ENCODE measurements at places on chromosomes 13 and 19.

GRCh38 chr13:58712191-58712590 is 1080.6 kb downstream of the PCDH17 start:
- H3K36me3 ChIP-seq = no peaks in the 10 kb centered on the region
- H3K4me3 ChIP-seq = no peak overlapping the region
- DNase-seq = no peak
- no peaks in the 10 kb centered on the region for H3K27me3 ChIP-seq
- H3K4me1 ChIP-seq = no peaks in the 10 kb centered on the region

GRCh38 chr19:18100710-18101109 is 3.1 kb downstream of the MAST3 start:
- H3K36me3 ChIP-seq = no peaks in the 10 kb centered on the region
- H3K4me1 ChIP-seq = peaks cover 35% of the 10 kb centered on the region
- H3K4me3 ChIP-seq = no peak overlapping the region
- H3K27ac ChIP-seq = no peak overlapping the region

DNA sequence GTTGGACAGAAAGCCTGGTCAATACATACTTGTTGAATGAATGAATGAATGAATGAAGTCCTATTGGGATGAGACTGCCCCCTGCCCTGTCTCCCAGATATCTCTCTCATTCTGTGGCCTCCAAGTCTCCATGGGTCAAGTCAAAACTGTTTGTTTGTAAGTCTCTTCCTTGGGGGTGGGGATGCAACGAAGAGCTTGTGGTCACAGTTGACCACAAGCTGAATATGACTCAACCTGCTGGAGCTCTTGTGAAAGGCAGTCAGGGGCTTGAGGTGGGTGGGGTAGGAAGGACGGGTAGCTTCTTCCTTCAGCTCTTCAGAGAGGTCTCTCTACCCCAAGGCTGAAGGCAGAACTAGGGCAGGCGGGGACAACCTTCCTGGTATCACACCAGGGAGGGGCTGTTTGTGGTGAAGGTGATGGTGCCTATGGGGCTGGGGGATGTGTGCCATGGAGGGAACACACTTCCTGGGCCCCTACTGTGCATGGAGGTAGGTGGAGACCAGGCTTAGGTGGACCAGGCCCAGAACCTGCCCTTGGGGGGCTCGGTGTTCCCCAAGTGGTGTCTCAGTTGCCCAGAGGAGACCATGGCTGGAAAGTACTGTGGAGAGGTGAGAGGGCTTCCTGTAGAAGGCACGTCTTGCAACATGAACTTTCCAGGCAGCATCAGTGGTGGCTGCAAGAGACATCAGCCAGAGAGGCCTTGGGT is 8.0 kb downstream of the MYO1F start:
- DNase-seq = no peak
- H3K4me3 ChIP-seq = no peak overlapping the region
- no peaks in the 10 kb centered on the region for H3K36me3 ChIP-seq
- H3K27me3 ChIP-seq = no peaks in the 10 kb centered on the region
- H3K27ac ChIP-seq = peak overlapping the region; percentile 67
- peaks cover 3% of the 10 kb centered on the region for H3K4me1 ChIP-seq

GRCh38 chr13:49456156-49456555 is 12.1 kb downstream of the SETDB2 start:
- DNase-seq = no peak
- peaks cover 2% of the 10 kb centered on the region for H3K36me3 ChIP-seq
- H3K4me3 ChIP-seq = no peak overlapping the region
- no peak overlapping the region for H3K27ac ChIP-seq

DNA sequence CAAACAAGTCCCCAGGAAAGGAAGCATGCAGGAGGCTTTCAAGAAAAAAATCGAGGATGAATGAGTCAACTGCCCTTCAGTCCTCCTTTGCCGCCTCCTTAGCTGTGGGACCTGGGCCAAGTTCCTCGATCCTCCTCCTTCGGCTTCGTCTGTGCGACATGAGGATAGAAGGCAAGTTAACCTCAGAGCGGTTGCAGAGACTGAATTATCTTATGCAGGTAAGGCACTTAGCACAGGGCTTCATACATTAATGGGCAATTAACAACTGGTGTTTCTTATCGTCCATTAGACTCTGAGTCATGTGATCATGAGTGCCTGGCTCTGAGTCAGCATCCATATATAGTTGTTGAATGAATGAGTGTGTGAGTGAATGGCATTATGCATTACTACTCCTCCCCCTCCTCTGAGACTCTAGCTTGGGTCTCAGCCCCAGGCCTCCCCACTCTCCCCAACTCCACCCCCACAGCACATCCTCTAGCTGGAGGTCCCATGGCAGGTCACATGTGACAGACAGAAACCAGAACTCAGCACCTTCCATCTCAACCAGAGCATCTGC is 1.6 kb upstream of the TTC9B start:
- H3K36me3 ChIP-seq = no peaks in the 10 kb centered on the region
- DNase-seq = no peak
- peaks cover 8% of the 10 kb centered on the region for H3K27me3 ChIP-seq
- H3K4me1 ChIP-seq = peaks cover 7% of the 10 kb centered on the region

DNA sequence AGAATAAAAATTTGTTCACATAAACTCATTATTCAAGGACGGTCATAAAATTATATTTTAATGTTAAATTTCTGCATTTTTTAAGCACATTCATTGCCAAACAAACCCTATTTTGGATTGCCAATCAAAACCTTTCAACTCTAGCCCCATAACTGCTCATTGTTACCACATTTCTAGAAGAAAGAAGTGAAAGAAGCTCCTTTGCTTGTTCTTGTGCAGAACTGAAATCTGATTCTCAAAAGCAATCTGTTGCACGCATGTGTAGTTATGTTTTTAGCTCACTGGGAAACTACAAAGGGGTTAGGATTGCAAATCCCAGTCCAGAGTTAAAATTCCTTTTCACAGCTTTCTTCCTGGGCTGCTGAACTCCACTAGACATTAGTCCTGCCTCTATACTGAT is 109.5 kb upstream of the MIR17HG start:
- no peaks in the 10 kb centered on the region for H3K36me3 ChIP-seq
- peaks cover 2% of the 10 kb centered on the region for H3K27me3 ChIP-seq
- DNase-seq = no peak
- H3K4me1 ChIP-seq = no peaks in the 10 kb centered on the region
- no peak overlapping the region for H3K27ac ChIP-seq

DNA sequence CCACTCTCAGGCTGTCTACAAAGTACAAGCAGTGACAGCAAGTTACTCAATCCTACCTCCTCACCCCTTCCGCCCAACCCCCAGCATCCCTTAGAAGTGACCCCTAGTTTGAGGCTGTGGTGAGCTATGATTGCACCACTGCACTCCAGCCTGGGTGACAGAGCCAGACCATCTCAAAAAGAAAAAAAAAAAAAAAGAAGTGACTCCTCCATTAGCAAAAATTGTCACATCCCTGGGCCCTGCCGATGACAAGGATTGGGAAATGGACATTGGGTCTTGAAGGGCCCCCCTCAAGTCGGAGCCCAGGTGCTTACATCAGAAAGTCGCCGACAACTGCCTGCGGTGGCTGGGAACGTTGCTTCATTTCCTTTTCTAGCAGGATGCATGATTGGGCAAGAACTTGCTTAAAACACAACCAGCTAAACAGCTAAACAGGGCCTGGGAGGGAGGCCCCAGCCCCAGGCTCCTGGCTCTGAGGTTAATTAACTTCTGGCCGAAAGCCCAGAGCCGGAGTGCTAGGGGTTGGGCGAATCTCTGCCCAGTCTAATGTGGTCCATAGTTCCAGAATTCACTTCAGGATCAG is 15.3 kb downstream of the RAB3D start:
- no peaks in the 10 kb centered on the region for H3K27me3 ChIP-seq
- peak; percentile 55 for DNase-seq
- peak overlapping the region; percentile 64 for H3K27ac ChIP-seq
- H3K36me3 ChIP-seq = no peaks in the 10 kb centered on the region
- H3K4me1 ChIP-seq = peaks cover 10% of the 10 kb centered on the region

- H3K27ac ChIP-seq = no peak overlapping the region
- H3K36me3 ChIP-seq = peaks cover 2% of the 10 kb centered on the region
- H3K4me3 ChIP-seq = no peak overlapping the region
- no peak for DNase-seq
These were observed 5.2 kb upstream of the MLNR start for GRCh38 chr13:49214917-49215376.

GRCh38 chr13:50783717-50784290 is 59.7 kb downstream of the DLEU7 start:
- no peaks in the 10 kb centered on the region for H3K36me3 ChIP-seq
- H3K27ac ChIP-seq = no peak overlapping the region
- H3K4me3 ChIP-seq = no peak overlapping the region
- H3K27me3 ChIP-seq = no peaks in the 10 kb centered on the region
- H3K4me1 ChIP-seq = no peaks in the 10 kb centered on the region

DNA sequence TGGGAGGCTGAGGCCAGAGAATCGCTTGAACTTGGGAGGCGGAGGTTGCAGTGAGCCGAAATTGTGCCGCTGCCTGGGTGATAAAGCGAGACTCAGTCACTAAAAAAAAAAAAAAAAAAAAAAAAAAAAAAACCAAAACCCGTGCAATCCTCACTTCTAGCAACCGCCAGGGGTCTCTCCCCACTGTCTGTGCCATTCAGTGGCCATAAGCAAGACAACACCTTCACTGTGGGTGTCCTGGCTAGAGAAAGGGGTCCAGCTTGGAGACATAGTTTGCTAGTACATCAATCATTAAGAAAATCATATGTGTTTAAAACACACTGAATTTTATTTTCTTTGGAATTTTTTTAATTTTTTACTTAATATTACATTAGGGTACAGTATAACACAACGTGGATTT is 68.2 kb downstream of the RASL11A start:
- no peaks in the 10 kb centered on the region for H3K4me1 ChIP-seq
- H3K4me3 ChIP-seq = no peak overlapping the region
- H3K27ac ChIP-seq = no peak overlapping the region
- H3K27me3 ChIP-seq = no peaks in the 10 kb centered on the region
- no peak for DNase-seq

GRCh38 chr13:96299235-96299634 is 209.3 kb downstream of the HS6ST3 start:
- H3K4me1 ChIP-seq = no peaks in the 10 kb centered on the region
- no peaks in the 10 kb centered on the region for H3K36me3 ChIP-seq
- H3K4me3 ChIP-seq = no peak overlapping the region
- DNase-seq = no peak
- H3K27me3 ChIP-seq = no peaks in the 10 kb centered on the region

- no peak overlapping the region for H3K4me3 ChIP-seq
- H3K27me3 ChIP-seq = no peaks in the 10 kb centered on the region
- H3K4me1 ChIP-seq = no peaks in the 10 kb centered on the region
- no peaks in the 10 kb centered on the region for H3K36me3 ChIP-seq
- no peak overlapping the region for H3K27ac ChIP-seq
- DNase-seq = no peak
These were observed 62.4 kb upstream of the XPO4 start for GRCh38 chr13:20964904-20965303.

- DNase-seq = peak; percentile 97
- H3K27me3 ChIP-seq = no peaks in the 10 kb centered on the region
- peaks cover 11% of the 10 kb centered on the region for H3K4me1 ChIP-seq
- peak within 1 kb of the TSS; percentile 82 for H3K4me3 ChIP-seq
- peak within 1 kb of the TSS; percentile 70 for H3K27ac ChIP-seq
These were observed at the start of gene PPAN for GRCh38 chr19:10106100-10106936. Gene PPAN (plus strand): TSS chr19:10106362. CDS start chr19:10106395, 33 bp downstream.

DNA sequence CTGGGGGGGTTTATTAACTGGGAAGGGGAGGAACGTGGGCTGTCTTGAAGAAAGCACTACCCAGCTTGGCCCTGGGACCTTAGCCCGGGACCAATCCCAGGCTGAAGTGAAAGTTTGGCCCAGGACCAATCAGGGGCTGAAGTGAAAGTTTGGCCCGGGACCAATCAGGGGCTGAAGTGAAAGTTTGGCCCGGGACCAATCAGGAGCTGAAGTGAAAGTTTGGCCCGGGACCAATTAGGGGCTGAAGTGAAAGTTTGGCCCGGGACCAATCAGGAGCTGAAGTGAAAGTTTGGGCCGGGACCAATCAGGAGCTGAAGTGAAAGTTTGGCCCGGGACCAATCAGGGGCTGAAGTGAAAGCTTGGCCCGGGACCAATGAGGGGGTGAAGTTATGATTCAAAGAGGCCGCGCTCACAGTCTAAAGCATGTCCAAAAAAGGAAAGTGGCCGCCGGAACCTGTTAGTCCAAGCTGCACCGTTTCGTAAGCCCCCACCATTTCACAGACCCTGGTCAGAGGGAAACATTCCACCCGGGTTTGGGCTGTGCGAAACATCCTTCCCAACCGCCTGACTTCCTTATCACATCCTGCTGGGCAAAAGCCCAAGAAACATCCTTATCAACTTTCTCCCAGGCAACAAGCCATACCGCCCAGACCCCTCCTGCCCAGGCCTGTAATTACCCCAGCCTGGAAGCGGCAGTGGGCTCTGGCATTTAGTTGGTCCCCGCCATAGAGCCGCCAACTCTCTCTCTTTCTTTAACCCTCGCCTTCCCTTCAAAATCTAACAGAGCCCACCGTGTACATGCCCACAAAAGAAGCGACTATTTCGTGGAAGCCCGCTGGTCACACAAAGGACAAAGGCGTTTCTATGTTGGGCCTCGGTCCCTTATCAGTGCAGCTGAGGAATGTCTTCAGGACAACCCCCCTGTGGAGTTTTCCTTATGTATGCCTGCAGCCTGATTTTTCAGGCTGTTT is 1.1 kb downstream of the ZNF850 start:
- peak overlapping the region; percentile 95 for H3K27ac ChIP-seq
- peak; percentile 73 for DNase-seq
- H3K36me3 ChIP-seq = no peaks in the 10 kb centered on the region
- peak overlapping the region; percentile 91 for H3K4me3 ChIP-seq

DNA sequence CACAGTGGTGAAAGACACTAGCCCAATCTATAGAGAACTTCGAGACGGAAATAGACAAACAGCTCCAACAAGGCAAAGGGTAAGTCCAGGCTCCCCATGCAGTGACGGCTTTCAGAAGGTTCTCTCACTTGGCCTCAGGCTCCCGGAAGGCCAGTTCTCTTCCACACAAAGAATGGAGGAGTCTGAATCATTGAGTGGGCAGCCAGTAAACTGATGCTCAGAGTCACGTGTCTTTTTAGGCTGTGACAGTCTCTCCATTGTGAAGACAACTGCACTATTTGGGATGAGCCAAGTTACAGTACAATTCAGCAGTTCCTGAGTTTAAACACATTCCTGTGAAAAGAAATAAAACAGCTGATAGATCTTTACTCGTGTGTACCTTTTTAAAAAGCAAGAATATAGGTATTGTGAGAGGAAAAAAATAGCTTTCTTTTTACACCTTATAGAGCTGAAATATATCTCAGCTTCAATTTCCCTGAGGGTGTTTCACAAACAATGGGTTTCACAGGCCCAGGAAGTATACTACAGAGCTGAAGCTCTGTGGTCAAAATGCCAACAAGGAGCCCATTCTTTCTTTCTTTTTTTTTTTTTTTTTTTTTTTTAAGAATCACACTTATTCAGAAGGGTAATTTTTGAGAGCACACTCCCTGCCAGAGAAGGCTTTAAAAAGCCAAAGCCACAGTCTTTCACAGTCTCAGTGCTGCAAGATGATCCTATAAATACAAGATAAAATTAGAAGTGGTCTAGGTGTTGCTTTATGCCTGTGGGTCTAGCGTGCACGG is 135.1 kb downstream of the FREM2 start:
- H3K4me1 ChIP-seq = no peaks in the 10 kb centered on the region
- no peak overlapping the region for H3K4me3 ChIP-seq
- H3K27ac ChIP-seq = no peak overlapping the region
- DNase-seq = no peak
- no peaks in the 10 kb centered on the region for H3K36me3 ChIP-seq

GRCh38 chr13:79867254-79867653 is 386.3 kb downstream of the NDFIP2 start:
- DNase-seq = no peak
- H3K27ac ChIP-seq = no peak overlapping the region
- H3K4me1 ChIP-seq = no peaks in the 10 kb centered on the region
- no peak overlapping the region for H3K4me3 ChIP-seq
- no peaks in the 10 kb centered on the region for H3K27me3 ChIP-seq
- no peaks in the 10 kb centered on the region for H3K36me3 ChIP-seq

All from liver (tissue), 10 donors.